ENCODE measurements at places on chromosomes 3 and 15.

DNA sequence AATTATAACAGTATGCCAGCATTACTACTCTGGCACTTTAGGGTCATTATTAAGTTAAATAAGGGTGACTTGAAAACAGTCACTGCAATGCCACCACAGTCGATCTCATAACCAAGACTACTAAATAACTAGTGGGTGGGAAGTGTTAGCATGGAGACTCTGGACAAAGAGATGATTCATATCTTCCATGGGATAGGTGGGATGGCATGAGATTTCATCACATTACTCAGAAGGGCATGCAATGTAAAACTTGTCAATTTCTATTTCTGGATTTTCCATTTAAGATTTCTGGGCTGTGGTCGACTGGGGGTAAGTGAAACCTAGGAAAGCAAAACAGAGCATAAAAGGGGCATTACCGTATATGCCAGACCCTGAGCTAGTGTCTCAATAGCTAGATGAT is 538.9 kb upstream of the GRM7 start:
- no peak for DNase-seq

DNA sequence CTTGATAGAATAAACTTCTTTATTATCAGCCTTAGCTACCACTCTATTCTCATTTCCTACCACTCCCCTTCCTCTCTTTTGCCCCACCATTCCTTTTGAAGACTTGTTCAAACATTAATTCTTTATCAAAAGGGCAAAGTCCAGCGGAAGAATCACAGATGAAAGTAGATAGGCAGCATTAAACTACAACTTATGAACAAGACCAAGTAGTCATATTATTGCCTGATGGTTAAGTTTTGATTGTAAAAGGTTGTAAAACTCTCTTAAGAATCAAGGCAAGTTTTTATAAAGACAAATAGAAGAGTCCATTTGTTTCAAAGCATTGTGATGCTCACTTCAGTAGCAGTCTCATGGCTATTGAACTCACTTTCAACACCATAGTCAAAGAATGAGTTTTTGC is 22.4 kb upstream of the TGFBR2 start:
- no peak for DNase-seq

DNA sequence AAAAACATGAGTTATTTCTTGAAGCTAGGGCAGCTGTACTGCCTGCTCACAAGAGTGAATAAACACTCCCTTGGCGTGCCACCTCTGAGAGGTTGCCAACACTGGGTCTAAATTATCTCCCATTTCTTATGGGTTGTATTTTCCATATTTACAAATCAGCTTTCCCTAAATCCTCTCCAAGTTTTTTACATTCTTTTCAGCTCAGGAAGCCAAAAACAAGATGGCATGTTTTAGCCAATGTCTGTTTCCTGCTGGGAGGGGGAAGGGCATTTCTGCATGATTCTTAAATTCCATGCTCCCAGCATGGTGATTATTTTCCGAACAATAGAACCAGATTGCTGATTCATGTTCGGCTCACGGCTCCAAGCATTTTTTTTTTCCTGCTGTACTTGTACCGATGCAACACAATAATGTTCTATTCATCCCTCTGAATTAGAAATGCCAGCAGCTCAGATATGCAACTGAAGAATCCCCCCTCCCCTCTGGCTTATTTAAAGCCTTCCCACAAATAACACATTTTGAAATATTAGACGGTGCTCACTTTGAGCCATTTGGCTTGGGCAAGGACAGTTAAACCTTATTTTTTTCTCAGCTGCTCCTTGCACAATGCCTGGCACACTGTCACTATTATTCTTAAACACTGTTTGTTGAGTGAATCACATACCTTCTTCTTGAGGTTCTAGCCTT is 252.5 kb downstream of the THRB start:
- no peak for DNase-seq

- DNase-seq, result peak; percentile 78
Observed at GRCh38 chr3:101638261-101638745, 38.6 kb downstream of the ZBTB11 start.

DNA sequence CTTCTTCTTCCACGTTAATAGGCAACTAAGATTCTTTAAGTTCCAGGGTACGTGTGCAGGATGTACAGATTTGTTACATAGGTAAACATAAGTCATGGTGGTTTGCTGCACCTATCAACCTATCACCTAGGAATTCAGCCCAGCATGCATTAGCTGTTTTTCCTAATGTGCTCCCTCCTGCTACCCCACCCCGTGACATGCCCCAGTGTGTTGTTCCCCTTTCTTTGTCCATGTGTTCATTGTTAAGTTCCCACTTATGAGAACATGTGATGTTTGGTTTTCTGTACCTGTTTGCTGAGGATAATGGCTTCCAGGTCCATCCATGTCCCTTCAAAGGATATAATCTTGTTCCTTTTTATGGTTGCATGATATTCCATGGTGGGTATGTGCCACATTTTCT is 21.1 kb downstream of the GTF2A2 start:
- no peak for DNase-seq

DNA sequence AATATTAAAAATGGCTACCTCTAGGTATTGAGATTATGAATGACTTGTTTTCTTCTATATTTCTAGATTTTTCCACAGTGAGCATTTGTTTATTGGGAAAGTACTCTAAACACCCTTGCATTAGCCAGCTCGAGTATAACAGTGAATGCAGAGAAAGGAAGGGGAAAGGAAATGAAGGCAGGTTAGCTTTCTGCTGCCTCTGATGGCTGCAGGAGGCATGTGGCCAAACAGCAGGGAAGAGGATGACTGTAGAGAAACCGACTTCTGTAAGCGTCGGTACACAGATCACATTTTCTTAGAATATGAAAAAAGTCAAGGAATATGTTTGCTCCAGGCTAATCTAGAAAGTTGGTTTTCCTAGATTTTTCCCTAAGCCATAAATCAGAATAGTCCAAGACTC is 19.8 kb downstream of the GNB5 start:
- DNase-seq, result no peak

DNA sequence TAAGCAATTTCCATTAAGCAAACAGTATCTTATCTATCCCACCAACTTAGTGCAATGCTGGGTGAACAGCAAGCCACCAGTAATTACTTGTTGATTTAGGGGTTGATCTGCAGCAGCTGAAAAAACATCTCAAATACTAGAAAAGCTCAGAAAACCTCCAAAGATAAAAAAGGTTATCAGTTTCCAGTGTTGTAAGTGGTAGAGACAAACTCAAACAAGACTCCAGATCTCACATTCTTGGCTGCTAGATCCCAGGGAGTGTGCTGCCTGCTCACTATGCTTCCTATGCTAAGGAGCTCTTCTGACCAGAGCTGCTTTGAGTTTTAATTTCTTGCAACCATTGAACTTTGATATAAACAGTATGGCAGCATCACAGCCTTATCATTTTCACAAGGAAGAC is 11.3 kb downstream of the B3GALNT1 start:
- no peak for DNase-seq

- DNase-seq, result no peak
Observed at GRCh38 chr15:73750438-73750837, 2.7 kb downstream of the INSYN1 start.

- no peak for DNase-seq
Observed at GRCh38 chr3:172186607-172187006, 147.2 kb downstream of the FNDC3B start.

- peak; percentile 89 for DNase-seq
Observed at GRCh38 chr15:38002883-38003477, 68.5 kb downstream of the TMCO5A start.

GRCh38 chr15:45126535-45127158 is 3.0 kb downstream of the DUOXA1 start:
- no peak for DNase-seq

Data from islet precursor cell (in vitro differentiated cells).